Esophagus squamous epithelium (tissue), 5 donors: ENCODE measurements at places on chromosomes 3 and 15. TPM values are rescaled to one million over a fixed set of nuclear protein-coding genes. Genes with fewer than 3 reads are reported as not detected.

The KBTBD8 gene
- 0.95 TPM for total RNA-seq

The SLC28A2 gene
- not detected for total RNA-seq

The AGBL1 gene
- total RNA-seq: not detected

The ADPRH gene
- 5.1 TPM for total RNA-seq

The CDCP1 gene
- total RNA-seq: 41.6 TPM

The MGLL gene
- total RNA-seq: 94.7 TPM

The RGMA gene
- 74.7 TPM for total RNA-seq

The BNC1 gene
- 29.7 TPM for total RNA-seq

The SNTN gene
- total RNA-seq: not detected

The CERS3 gene
- 93.0 TPM for total RNA-seq

The RUBCN gene
- total RNA-seq: 44.3 TPM

The GHRL gene
- total RNA-seq: not detected

The PLA1A gene
- total RNA-seq: 0.79 TPM

The GOLGA8T gene
- not detected for total RNA-seq

The ZCWPW2 gene
- total RNA-seq: 0.95 TPM

The EAF1 gene
- 22.5 TPM for total RNA-seq

The SLC51A gene
- not detected for total RNA-seq

The BRK1 gene
- 52.0 TPM for total RNA-seq
